Activated CD4-positive, alpha-beta T cell treated with anti-CD3 and anti-CD28 coated beads, Interleukin-2, amount 10 ng/mL, durations not matched to agents 24 days and 14 days (primary cell): ENCODE measurements at places on chromosomes 12 and 14.

GRCh38 chr14:50350975-50351374, 38.9 kb downstream of the DMAC2L start:
- DNase-seq: no peak

DNA sequence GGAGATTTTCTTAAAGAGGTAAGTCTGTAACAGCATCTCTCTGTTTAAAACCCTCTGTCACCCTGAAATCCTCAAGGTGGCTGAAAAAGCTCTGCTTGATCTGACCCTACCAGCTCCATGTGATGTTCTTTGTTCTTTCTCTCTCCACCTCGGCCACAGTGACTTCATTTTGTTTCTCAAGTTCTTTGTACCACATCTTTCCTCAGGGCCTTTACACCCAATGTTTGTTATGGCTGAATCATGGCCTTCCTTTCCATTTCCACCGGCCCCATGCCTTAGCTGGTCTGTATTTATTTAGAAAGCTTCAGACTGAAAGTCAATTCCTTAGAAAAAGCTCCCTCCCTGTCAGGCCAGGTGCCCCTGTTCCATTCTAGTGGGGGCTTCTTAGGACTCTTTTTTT, 431.2 kb downstream of the NAV3 start:
- DNase-seq: no peak

GRCh38 chr12:102726686-102727085, 190.4 kb downstream of the PAH start:
- no peak for DNase-seq

GRCh38 chr14:56422703-56423213, 156.8 kb upstream of the TMEM260 start:
- DNase-seq: peak; percentile 67

DNA sequence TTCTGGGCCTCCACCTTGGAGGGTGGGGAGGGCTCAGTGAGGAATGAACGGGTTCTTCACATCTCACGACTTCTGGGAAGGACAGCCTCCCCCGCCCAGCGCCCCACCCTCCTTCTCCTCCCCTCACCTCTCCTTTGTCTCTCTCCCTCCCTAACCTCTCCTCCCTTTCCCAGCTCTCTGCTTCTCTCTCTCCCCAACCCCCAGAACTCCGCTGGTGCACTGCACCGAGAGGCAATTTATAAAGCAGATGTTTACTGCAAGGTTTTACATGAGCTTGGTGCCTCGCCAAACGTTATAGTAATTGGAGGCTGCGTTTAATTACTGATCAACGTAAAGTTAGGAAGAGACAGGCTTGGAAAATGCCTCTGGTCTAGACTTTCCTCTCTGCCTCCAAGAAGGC, 42.9 kb upstream of the FAM222A start:
- DNase-seq: no peak

DNA sequence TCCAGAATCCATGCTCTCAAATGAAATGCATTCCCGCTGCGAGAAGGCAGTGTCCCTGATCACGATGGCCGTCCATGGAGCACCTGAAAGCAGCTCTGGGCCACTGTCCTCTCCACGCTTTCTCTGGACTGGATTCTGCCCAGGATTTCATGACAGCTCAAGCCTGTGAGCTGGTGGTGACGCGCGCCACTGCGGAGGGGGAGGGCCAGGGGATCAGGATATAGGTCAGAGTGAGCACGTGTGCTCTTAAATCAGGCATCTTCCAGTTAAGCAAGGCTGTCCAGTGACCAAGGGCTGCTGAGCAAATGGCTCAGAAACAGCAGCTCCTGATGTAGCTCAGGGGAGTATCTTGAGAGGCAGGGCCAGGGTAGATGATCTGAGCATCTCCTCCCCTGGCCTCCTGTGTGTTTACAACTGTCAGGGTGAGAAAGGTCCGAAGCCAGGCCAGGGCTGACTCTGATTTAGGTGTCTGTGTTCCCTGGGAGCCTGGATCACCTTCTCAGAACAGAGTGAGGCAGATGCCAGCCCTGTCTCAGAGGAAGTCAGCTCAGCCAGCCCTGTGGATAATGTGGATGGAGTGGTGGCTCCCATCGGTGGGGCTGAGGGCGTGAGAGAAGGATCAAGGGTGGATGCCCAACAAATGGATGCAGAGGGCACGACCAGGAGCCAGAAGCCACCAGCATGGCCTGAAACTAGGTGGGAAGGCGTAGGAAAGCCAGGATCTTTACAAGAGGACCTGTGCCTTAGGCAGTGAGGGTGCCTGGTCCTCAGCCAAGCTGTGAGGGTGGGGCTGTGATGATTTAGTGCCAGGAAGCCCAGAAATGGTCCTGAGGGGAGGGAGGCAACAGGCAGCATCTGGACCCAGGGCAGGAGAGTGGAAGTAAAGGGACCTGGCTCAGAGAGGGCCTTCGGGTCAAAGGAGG, 55.3 kb downstream of the ELK3 start:
- DNase-seq: no peak

GRCh38 chr12:23949348-23950209, at the start of gene SOX5:
TSS of gene SOX5 (minus strand) at chr12:23949670. CDS start at chr12:23949601, 69 bp downstream.
- no peak for DNase-seq

- peak; percentile 72 for DNase-seq
Measured at GRCh38 chr14:71591929-71592328, 340.3 kb upstream of the RGS6 start.
